ENCODE measurements at places on chromosomes 1 and 21.

DNA sequence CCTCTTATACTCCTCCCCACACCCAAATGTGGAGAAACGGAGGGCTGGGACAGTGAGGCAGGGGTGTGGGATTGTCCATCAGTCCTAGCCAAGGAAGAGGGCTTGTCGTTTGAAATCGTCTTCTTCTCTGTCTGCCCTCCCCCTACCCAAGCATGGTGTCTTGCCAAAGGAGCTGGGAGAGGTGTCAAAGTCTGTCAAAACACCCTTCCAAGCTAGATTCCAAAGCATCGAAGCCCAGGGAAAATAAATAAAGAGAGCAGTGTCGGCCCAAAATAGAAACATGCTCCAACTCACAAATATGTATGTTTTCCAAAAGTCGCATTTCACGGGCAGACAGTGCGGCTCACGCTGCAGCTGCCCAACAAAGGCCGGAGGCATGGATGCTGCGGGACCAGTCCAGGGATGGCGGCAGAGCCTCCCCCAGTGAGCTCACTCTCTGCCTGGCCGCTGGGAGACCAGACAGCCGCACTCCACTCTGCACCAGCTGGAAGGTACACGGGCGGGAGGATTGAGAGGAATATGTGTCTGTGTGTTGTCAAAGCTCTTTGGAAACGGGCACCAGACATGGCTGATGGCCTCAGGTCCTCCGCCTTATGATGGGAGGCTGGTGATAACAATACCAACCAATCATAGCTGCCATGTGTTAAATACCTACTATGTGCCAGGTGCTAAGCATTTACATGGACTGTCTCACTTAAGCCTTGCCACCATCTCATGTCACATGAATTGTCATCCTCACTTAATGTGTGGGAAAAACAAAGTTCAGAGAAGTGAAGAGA is 3.9 kb downstream of the DISP3 start:
- DNase-seq = no peak

DNA sequence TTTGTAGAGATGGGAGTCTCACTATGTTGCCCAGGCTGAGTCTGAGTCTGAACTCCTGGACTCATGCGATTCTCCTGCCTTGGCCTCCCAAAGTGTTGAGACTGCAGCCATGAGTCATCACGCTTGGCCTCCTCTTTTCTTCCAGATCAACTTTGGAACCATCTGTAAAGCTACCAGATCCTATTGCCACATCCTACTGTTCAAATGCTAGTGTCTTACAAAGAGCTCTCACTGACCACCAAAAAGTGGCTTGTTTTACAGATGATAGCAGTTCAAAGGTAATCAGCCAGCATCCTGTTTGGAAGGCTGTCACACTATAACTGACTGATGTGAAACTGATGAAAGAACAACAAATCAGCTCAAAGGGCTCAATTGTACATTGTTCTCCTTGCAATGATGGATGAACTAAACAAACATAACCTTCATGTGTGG is 221.6 kb downstream of the AKT3 start:
- no peak for DNase-seq

- peak; percentile 57 for DNase-seq
Observed at GRCh38 chr1:197521118-197521739, 253.2 kb downstream of the CRB1 start.

DNA sequence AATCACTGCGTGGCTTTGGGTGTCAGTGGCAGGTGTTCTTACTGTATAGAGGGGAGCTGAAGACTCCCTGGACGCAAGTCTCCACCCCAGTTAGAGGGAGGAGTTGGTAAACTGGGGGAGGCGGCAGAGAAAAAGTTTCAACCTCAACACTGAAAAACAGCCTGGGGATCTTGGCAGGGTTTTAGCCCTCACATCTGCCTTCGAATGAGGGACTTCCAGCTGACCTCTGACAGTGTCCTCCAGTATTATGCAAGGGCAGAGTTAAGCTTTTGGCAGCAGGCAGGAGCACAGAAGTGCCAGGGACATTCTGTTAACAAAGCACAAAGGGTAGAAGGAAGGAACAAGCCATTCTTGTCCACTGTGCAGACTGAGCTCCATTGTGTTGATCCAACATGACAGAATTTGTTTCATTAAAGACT is 41.2 kb upstream of the RAB4A start:
- DNase-seq = peak; percentile 70

GRCh38 chr1:99682291-99682751 is 36.4 kb downstream of the PALMD start:
- no peak for DNase-seq

- no peak for DNase-seq
Observed at GRCh38 chr1:247638011-247638410, 32.6 kb downstream of the OR2G3 start.

GRCh38 chr1:159687511-159687910 is 26.9 kb downstream of the CRP start:
- DNase-seq = no peak

- peak; percentile 90 for DNase-seq
Observed at GRCh38 chr1:44721485-44722361, 9.2 kb downstream of the RNU5D-1 start.

DNA sequence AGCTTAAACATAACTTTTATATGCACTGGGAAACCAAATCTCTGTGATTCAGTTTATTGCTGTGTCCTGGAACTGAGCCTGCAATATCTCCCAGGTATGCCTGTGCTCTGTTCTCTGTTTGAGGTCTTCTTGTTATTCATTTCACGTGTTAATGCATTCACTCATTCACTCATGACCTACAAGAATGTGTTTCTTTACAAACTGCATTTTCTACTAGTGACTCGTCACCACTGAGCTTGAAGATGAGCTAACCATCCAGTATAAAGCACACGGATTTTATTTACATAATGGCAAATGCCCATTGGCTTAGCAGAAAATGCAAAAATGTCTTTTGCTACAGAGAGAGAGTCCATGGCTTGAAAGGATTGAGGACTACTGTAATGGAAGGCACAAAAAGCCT is 75.0 kb upstream of the DUSP10 start:
- DNase-seq = no peak

DNA sequence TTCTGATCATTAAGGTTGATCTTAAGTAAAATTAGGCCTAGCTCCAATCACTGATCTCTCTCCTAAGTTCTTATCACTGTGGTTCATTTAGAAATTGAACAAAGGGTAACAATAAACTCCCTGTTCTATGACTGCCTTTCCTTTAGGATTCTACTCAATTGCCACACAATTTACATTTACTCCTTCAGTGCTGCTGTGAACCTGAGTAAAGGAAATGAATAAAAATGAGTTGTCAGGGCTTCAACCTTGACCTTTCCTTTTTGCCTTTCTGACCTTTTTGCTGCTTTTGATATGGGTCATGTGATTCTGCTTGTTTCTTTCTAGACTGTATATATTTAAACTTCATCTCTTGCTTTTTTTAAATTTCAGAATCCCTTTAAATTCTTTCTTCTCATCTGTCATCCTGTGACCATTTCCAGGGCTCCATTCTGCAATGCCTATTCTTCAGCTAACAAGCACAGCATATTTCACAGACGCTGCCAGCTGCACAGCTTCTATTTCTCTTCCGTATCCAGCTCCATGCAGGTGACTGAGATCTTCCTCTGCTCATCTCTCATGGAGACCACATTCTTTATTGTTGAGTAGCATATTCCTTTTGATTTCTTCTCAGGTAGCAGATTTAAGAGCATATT is 3.2 kb downstream of the LRRC8B start:
- DNase-seq = no peak

DNA sequence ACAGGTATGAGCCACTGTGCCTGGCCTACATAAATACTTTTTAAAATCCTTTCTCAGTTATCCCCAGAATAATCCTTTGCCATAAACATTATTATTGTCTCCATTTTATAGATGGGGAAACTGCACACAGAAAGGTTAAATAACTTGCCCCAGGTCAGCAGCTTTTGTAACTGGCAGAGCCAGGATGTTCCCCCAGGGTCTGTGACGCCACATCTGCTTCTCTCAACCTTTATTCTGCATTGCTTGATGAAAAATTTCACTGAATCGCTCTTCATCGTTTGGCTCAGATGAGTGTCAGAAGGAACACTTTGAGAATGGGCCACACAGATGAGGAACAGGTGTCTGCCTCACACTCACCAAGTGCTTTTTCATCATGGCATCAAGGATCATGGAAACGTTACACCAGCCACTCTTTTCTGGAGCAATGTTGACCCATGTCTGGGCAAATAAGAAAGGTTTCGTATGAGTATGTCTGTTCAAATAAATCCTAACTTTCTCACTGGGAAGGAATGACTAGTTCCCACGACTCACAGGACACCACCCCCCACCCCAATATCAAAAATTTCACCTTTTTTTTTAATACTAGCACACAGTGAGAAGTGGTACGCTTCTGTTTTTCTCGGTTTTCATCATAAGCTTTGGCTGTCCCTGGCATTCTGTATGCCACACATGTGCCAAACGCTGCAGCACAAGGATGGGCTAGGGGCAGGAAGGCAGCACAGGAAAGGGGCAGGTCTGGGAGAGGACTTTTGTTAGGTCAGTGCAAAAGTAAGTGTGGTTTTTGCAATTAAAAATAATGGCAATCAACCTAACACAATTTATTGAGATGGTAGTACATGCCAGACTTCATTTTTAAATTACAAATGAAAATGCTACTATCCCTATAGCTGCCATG is 9.0 kb upstream of the PTGFRN start:
- DNase-seq = no peak

DNA sequence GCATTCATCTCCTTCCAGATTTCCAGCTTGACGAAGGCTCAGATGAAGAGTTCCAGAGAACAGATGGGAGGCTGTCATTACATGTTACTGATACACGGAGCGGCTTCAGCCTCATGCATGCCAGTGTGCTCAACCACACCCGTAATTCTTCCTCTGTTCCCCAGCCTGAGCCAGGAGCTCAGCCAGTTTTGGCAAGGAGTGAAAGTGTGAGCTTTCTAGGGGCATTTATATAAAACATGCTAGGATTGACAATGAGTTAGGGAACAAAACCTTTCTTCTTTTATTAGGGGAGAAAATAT is 290.4 kb upstream of the PLXNA2 start:
- DNase-seq = peak; percentile 33

- DNase-seq = no peak
Observed at GRCh38 chr1:27862671-27863537, 9.4 kb upstream of the THEMIS2 start.

GRCh38 chr1:179034720-179035119 is 9.0 kb downstream of the FAM20B start:
- DNase-seq = no peak

DNA sequence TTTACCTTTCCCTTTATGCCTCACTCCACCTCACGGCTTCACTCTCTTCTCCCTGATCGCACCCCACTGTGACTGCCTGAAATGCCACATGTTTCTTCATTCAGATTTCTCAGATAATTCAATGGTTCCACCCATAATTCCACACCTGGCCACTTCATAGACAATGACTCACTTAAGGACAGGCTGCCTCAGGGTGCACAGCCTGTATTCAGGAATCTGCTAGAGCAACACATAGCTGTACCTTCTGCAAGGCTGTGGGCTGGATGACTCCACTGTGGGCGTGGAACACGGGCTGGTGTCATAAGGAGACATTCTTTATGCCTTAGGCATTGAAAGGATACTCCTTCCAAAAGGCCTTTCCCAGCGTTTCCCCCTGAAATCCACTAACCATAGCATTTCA is 36.1 kb downstream of the L1TD1 start:
- no peak for DNase-seq

Data from endodermal cell (in vitro differentiated cells).